ENCODE measurements at places on chromosomes 3 and 15.

- DNase-seq = no peak
Measured at GRCh38 chr3:71488391-71488809, 95.1 kb downstream of the FOXP1 start.

DNA sequence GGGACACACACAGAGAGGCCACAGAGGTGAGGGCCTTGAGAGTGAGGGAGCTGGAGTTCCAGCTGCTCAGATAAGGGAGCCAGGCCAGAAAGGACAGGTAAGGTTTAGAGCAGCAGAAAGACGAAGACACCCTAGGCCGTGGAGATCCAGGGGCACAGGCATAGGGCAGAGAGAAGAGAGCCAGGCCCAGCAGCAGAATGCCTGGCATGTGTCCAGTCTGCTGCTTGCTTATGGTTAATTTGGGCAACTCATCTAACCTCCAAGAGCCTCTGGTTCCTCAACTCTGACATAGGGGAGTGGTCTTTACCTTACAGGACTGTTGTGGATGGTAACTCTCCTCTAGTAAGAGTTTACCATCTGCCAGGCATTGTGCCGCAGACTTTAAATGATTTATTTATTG lies 35.9 kb downstream of the STARD5 start:
- DNase-seq = no peak

DNA sequence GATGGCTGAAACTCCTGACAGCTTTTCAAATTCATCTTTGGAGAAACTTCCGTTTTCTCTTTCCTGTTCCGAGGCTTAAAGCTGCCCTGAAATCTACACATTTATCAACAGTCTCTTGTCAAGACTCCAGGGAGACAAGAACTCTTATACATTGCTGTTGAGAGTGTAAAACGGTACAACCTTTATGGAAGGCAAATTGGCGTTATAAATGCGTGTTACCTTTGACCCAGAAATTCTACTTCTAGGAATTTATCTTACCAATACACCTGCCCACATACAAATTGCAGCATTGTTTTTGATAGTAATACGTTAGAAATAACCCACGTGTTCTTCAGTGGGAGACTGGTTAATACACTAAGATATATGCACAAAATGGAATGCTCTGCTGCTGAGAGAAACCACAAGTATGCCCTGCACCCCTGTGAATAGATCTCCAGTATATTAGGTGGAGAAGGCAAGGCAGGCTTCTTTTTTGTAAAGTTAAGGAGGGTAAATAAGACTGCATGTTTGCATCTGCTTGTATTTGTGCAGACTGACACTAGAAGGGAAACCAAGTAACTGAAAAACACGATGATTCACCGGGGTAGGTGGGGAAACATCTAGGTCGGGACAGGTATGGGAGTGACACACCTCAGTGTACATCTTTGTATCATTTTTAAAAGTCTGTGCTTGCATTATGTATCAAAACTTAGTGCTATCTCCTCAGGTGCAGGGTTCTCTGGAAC lies 97.5 kb downstream of the IGF1R start:
- DNase-seq = no peak

GRCh38 chr3:13020159-13020750 lies 53.0 kb downstream of the IQSEC1 start:
- peak; percentile 66 for DNase-seq

DNA sequence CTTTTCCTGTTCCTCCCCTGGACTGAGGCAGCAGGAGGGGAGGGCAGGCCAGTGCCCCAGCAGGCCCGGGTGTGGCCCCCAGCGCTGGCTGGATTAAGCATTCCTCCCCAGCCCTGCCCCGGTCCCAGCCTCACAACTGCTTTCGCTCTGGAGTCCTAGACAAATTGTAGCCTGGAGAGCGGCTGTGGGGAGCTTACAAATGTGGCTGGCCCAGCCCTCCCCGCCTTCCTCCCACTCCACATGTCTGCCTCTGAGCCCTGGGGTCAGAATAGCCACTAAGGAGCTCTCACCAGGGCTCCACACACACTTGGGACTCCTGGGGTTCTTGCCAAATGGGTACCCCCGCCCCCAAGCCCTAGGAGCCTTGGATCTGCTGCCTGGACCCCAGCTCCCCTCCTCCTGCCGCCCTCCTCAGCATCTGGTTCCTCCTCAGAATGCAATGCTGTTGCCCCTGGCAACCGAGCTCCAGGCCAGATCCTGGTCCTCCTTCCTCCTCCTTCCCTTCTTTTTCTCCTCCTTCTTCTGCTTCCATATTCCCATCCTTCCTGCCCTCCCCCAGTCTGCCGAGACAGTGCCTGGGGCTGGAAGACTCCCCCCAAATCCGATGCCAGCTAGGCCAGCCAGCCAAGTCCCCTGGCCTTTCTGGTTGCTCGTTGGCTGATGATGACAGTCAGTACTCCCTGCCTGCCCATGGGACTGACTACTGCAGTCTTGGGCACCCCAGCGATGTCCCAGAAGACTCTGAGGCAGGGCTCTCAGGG lies 91.1 kb downstream of the LINGO1 start:
- peak; percentile 85 for DNase-seq

- peak; percentile 57 for DNase-seq
Measured at GRCh38 chr3:66076861-66077470, 38.2 kb upstream of the MAGI1 start.

- DNase-seq = no peak
Measured at GRCh38 chr3:157618886-157619285, 115.7 kb upstream of the VEPH1 start.

GRCh38 chr15:84834969-84835368 lies 17.8 kb downstream of the ALPK3 start:
- DNase-seq = no peak

GRCh38 chr15:28125673-28126651 lies 26.8 kb upstream of the OCA2 start:
- DNase-seq = no peak

- no peak for DNase-seq
Measured at GRCh38 chr15:64749167-64749566, 26.2 kb downstream of the RBPMS2 start.

DNA sequence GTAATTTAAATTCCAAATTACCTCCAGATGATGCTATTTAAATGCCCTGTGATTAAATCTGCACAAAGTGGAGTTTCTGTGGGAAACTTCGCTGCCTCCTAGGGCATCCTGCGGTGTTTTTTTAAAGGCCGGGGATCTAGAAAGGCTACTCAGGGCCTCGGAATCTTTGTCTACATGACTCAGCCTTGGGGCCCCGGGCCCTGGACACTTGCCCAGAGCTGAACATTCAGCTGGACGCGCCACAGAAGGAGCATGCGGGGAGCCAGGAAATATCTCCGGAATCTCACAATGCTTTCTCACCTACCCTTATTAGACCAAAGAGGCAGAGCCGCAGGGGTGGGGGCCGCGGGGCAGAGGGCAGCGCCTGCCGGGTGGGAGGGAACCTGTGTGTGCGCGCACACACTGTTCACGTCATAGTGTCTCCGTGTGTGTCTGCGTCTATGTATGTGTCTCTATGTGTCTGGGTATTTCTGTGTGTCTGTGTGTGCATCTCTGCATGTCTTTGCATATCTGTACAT lies 145.5 kb upstream of the TPM1 start:
- peak; percentile 92 for DNase-seq

GRCh38 chr15:39783244-39783820 lies 691 bp upstream of the FSIP1 start:
- no peak for DNase-seq

GRCh38 chr3:168091302-168091858 lies 4.3 kb downstream of the GOLIM4 start:
- DNase-seq = no peak

DNA sequence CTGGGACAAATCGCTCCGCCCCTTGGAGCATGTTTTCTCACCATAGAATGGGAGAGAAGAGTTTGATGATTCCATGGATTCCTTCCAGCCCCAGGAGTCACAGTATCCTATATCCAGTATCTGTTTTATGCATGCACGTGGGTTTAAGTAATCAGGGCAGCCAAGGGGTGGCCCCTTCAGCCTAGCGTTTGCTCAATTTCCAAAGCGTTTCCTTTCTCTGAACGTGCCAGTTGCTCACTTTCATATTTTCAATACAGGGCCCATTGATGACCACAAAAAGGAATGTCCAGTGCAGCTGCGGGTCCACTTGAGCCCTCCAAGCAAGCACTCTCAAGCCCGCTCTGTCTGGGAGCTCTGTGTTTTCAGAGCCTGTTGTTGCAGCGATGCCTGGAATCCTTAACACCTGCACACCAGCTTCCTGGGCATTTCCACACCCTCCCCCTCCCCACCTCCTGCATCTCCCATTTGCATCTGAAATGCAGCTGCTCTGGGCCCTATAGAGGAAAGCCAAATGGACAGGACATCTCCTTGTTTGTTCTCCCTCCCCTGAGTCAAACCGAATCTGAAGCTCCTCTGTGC lies 164.3 kb upstream of the LPP start:
- DNase-seq = peak; percentile 29

DNA sequence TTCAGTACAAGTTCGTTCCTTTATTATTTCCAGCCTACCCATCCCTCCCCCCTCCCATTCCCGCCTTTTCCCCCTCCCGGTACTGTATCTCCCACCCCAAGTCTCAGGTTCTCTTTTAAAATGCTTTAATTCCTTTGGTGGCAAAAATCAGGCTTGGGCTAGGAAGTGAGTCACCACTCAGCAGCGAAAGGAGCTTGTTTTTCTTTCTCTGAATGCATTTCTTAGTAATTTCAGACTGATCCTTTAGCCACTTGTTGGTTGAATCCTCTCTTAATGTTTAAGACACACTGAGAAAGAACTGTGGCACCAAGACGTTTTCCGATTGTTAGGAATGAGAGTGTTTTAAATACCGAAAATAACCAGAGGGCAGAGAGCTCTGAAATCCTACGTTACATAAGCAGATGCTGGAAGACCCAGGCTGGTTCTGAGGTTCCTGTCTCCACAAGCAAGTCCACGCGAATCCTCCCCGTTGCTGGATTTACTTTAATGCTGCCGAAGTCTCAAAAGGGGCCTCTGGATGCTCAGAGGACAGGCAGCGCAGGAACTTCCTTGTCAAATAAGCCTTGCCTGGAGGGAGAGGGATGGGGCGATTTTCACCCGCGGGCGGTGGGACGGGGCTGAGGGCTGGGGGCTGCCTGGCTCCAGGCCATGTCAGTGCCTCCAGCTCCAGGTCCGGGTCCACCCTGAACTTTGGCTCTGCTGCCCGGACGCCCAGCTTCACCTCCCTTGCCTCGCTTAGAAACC lies 854 bp upstream of the COL8A1 start:
- DNase-seq = peak; percentile 41

GRCh38 chr3:178520451-178520850 lies 15.8 kb upstream of the KCNMB2 start:
- DNase-seq = no peak

- DNase-seq = no peak
Measured at GRCh38 chr3:84962415-84962814, 3.6 kb downstream of the CADM2 start.

DNA sequence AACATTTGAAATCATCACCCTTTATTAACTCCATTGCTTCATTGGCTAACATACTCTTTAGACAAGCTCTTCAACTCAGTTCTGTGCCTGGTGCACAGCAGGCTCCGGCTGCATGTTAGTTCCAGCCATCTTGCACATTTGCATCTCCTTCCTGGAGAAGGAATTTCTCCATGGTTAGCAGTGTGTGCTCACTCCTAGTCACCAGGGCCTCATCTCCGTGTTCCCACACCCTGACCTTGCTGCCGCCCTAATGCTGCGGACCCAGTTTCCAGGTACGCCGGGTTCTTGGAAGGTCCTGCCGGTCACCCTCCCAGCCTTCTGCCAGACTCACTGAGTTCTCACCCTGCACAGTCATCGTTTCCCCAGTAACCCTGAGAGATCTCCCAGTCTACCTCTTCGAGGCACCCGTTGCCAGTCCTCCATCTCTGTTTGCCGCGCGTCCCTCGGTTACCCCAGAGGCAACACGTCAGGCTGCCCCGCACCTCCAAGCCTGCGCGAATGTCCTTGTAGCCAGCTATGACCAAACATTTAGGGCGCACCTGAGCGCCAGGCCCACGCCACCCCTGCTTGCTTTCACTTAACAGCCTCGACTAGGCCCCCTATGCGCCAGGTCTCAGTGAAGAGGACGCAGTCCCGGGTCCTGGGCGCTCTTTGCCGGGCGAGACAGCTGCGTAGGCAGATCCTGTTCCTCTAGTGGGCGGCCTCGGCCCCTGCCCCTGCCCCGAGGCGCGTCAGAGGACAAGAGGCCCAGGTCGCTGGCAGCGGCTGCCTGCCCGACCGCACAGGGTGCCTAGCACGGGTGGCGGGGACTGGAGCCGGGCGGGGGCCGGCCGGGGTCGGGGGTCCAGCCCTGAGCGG lies 747 bp upstream of the ZNF592 start:
- DNase-seq = peak; percentile 85
